Glomerular endothelial cell (primary cell): ENCODE measurements at places on chromosomes 7 and 10. TPM values are rescaled to one million over a fixed set of nuclear protein-coding genes. Genes with fewer than 3 reads are reported as not detected.

DNA sequence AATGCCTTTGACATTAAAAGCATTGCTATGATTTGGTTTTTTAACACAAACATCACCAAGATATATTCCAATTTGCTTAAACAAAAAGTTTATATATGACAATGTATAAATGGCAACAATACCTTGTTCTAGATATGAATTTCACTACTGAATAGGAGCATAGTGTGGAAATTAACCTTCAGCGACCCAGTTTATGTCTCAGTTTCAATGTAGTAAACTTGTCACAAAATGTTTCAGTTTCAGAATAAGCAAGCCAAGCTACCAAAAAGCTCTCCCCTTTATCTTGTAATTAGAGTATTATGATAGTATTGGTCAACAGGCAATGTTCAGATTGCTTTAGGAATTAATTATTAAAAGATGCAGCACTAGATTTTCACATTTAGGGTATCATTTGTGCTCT lies 99.6 kb upstream of the PCDH15 start:
- DNase-seq: no peak

GRCh38 chr7:26423436-26423835 lies 131.8 kb downstream of the SNX10 start:
- no peak for DNase-seq

GRCh38 chr10:124009231-124010015 lies 84.0 kb downstream of the CHST15 start:
- no peak for DNase-seq

DNA sequence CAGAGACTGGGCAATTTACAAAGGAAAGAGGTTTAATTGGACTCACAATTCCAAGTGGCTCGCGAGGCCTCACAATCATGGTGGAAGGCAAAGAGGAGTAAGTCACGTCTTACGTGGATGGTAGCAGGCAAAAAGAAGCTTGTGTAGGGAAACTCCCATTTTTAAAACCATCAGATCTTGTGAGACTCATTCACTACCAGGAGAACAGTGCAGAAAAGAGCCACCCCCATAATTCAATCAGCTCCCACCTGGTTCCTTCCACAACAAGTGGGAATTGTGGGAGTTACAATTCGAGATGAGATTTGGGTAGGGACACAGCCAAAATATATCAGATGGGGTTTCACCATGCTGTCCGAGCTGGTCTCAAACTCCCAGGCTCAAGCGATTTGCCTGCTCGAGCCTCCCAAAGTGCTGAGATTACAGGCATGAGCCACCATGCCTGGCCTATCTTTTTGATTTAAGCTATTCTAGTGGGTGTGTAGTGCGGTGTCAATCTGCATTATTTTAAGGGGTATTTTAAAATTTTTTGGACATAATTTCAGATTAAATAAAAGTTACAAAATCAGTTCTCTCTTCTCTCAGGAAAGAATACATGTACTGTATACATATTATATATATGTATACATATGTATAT lies 9.0 kb upstream of the MRPS16 start:
- no peak for DNase-seq

Gene AGAP4
- 7.7 and 11.1 TPM in 2 replicates for total RNA-seq

DNA sequence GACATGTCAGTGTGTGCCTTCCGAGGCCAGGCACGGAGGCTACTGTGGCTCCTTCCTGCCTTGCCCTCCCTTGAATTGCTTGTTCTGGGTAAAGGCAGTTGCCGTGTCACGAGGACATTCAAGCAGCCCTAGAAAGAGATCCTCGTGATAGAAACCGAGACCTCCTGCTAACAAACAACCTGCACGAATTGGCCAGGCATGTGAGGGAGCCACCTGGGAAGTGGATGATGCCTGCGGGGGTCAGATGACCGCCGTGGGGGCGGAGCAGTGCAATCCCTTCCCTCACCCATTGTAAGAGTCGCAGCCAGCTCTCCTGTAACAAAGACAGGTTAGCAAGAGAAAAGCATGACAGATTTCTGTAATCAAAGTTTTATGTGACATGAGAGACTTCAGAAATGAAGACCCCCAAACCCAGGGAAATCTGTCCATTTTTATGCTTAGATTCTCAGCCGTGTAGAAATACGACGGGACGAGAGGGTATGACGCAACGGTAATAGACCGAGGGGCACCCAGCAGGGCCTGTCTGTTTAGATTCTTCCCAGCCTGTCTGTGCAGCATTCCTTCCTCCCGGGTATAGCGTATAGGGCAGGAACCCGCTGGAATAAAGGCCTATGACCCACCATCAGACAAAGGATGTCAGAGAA lies 241.7 kb downstream of the GATA3 start:
- DNase-seq: no peak

DNA sequence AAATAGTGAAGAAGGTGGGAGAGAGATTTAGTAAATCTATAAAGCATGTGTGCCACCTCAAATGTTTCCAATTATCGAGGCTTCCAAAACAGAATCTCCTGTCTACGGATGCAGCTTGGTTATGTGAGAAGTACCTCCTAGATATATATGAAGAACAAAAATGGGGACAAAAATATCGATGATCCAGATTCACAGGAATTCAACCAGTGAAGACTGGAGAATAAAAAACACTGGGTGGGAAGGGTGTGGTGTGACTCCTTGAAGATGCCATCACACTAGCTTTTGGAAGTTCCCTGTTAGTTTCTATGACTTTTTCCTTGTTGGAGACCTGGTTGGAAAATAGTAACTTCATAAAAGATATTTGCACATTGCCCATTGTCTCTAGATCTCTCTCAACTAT lies 152.4 kb downstream of the LRRC4 start:
- no peak for DNase-seq

Gene ZC3HAV1
- 50.0 and 54.7 TPM in 2 replicates for total RNA-seq
